Heart right ventricle (tissue), 16 donors: ENCODE measurements at places on chromosomes 6 and 20.

DNA sequence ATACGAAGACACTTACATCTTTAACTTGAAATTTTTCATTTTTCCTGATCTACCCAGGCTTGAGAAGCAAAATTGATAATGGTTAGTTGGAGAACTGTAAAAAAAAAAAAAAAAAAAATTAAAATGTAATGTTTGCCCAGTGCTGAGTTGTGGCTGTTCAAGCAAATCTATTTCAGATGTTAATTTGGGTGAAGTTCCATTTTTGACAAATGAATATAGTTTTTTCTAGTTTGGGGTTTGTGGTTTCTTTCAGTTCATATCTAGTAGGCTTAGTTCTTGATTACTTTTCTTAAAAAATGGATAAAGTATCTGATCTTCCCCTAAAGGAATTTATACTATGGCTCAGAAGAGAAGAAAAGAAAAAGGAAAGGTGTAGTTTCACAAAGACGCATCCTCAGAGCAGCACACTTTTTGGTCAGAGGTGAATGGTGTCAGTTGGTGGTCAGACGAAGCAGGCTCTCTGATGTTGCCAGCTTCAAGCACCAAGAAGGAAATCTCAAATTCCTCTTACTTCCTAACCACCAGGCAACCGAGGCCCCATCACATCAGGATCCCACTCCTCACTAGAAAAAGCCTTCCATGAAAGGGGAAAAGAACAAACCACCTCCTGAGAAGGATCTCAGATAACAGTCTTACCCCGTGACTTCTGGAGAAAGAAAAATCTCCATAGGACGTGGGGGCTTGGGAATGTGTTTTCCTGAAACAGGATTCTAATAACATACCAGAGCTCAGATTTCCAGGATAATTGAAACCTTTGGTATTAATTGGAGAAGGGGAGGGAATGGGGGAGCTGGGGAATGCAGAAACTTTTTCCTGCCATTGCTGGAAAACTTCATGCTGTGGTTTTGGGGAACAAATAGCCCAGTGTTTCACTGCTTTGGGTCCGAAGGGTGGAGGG is 396.2 kb downstream of the CD83 start:
- no peak for DNase-seq

DNA sequence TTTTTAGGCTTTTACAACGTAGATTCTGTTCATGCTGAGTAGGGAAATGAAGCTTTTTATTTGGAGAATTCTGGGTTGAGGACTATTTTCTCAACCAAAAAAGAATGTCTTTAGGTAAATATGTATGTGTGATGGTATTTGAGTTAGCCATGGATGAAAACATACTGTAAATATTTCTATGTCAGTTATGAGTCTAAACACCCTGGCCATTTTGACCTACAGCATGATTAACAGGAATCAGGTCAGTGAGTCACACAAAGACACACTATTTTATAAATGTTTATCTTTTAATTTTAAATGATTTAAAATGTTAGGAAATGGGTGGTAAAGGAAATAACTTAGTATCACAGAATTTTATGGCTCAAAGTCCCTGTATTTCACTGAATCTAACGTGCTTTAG is 851.7 kb upstream of the MAP3K7 start:
- no peak for DNase-seq

GRCh38 chr6:20647585-20647984 is 113.3 kb downstream of the CDKAL1 start:
- no peak for DNase-seq

- DNase-seq: no peak
Observed at GRCh38 chr20:40782043-40782368, 93.0 kb upstream of the MAFB start.

GRCh38 chr20:20440481-20440880 is 72.6 kb downstream of the INSM1 start:
- DNase-seq: no peak

DNA sequence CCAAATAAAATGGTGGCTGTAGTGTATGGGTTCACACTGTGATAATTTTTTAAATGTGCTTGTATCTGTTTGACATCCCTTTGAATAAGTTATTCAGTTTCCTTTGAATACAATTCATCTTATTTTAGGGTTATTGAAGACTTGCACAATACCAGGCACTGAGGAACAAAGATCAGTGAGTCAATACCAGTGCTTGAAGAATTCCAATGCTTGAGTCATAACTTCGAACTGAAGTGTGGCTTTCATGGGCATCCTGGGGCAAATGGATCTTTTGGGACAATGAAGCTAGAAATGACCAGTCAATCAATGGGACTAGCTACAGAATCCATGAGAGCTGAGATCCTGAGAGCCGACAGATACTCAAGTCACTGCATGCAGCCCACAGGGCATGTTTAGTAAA is 349.9 kb upstream of the FLRT3 start:
- no peak for DNase-seq

GRCh38 chr6:85660181-85660611 is 17.5 kb upstream of the SYNCRIP start:
- no peak for DNase-seq

- DNase-seq: no peak
Observed at GRCh38 chr6:42961020-42961470, 491 bp downstream of the GNMT start.

GRCh38 chr6:39184906-39185580 is 44.2 kb downstream of the KCNK5 start:
- no peak for DNase-seq
